Endothelial cell (in vitro differentiated cells): ENCODE measurements at places on chromosomes 2 and 18.

- DNase-seq: peak; percentile 47
Measured at GRCh38 chr18:832085-832681, 20.1 kb upstream of the YES1 start.

DNA sequence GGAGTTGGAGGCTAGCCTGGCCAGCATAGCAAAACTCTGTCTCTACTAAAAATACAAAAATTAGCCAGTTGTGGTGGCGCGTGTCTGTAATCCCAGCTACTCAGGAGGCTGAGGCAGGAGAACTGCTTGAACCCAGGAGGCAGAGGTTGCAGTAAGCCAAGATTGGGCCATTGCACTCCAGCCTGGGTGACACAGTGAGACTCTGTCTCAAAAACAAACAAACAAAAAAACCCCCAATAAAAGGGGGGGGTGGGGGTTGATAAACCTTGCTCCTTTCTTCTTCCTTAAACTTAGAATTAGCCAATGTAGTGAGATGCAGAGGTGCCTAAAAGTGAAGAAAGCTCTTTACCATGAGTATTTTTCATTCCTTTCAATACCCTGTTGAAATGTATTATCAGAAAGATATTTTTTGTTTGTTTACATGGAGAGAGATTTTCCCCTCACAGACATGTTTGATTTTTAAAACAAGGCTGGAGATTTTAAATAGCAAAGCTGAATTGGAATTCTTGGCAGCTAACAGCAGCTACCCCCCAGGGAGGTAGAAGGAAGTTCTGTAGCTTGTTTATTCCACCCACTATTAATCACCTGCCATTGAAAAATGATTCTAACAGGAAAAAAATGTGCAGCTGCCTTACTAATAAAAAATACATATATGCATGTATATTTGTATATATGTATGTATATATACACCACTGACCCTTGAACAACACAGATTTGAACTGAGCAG lies 48.6 kb downstream of the GYPC start:
- no peak for DNase-seq

DNA sequence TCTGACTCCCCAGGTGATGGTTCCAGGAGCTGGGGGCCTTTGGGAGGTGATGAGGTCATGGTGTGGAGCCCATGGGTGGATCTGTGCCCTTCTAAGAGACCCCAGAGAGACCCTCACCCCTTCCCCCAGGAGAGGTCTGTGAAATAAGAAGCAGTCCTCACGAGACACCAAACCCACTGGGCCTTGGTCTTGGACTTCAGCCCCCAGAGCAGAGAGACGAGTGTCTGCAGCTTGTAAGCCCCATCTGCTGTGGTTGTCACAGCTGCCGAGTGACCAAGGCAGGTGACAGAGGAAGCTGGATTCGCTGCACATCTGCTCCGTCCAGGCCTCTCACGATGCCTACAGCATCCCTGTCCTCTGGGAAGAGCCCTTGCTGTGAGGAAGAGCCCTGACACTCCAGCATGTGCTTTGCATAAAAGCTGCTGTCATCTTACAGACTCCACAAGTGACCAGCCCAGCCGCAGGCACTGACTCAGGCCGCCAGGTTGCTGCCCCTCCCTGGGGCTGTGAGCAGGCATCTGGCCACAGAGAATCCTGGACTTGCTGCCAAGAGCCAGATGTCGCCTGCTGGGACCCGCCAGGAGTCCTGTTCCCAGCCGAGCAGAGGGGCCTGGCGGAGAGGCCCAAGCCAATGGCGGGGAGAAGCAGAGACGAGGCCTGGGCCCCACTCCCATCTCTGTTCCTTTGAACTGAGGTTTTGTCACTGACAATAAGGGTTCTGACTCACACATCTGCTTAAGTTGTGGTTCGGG lies 150.8 kb downstream of the PXDN start:
- no peak for DNase-seq

DNA sequence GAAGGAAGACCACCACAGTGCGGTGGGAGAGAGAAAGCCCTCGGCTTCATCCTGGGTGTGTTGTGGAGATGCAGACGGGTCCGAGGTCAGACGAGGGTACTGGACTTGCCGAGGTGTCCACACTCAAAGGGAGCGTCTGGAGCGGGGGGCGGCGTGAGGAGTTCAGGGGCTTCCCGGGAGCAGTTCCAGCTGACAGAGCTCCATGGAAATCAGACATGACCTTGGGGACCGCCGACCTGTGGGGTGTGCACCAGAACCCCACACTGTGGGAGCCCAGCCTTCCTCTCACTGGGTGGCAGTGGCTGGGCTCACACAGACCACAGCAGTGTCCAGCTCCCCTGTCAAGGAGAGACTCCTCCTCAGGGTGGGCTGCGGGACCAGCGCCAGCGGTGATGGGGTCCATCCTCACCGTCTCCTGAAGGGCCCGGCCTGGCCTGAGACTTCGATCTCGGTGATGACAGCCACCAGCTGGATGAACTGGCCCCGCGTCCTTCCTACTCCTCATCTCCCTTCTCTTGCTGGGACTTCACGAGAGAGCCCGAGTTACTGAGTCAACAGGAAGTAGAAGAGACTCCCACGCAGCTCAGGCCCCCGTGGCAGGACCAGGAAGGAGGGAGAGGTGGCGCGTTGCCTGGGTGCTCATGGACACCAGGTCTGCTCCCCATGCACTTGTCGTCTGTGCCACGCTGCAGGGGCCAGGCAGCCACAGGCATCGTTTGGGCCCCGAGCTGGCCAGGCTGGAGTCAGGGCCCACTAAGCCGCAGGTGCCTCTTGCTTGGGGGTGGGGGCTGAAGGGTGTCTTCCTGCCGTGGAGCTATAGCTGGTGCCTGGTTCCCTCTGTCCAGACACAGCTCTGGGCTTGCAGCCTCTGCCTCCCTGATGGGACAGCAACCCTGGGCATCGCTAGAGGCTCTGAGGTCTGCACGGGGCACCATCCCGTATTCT lies 101.9 kb upstream of the CTDP1 start:
- DNase-seq: no peak

DNA sequence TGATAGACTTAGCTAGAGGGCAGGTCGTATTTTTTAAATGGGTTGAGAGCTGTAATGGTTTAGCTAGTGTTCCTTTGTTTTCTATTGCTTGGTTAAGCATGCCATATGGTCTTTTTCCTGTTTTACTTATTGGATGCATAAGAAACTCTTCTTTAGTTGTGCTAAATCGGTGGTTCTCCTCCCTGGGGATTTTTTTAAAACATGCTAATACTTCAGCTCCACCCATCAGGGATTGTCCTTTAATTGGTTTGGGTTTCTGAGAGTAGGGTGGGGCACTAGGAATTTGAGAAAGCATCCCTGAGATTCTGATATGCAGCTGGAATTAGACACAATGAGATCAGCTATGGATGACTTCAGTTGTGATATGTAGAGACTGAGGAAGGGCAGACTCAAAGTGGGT lies 497.2 kb downstream of the THSD7B start:
- no peak for DNase-seq

GRCh38 chr18:449374-449773 lies 51.1 kb downstream of the COLEC12 start:
- DNase-seq: no peak

DNA sequence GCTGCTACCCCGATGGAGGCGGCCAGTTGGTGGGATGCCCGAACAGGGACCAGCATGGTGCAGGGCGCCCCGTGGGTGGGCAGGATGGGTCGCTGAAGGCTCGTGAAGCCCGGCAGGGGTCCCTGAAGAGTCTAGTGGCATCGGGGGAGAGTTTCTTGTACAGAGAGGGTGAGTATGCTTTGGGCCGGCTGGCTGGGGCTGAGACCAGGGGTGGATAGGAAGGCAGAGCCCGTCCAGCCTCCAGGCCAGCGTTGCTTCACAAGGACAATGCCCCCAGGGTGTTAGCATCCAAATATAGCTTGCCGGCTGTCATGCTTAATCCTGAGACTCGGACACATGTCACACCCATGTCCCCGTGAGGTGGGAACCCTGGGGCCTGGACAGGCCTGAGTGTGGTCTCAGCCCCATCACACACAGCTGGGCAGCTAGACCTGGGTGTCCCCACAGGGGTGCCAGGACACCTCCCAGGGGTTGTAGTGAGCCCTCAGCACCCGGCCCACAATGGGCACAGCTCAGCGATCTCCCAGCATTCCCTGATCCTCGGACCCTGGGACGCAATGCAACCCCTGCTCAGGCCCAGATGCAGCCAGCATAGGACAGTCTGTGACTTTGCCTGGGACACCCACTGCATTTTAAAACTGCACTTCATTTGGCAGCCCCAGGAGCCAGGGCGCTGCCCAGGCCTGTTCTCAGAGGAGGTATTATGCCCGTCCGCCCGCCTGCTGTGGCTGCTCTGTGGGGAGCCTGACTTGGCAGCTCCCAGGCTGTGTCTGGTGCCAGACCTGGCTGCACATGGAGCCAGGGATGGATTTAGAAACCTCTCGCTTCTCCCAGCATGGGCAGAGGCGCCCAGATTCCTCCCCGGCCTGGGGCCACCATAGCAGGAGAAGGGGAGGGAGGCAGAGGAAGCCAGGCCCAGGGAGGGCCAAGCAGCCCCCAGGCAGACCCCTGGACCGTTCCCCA lies 36.4 kb downstream of the RAMP1 start:
- no peak for DNase-seq

GRCh38 chr2:173556816-173557215 lies 202.1 kb downstream of the CDCA7 start:
- no peak for DNase-seq

- DNase-seq: no peak
Measured at GRCh38 chr2:239163688-239164334, 237.0 kb downstream of the HDAC4 start.

- no peak for DNase-seq
Measured at GRCh38 chr2:224781400-224781799, 65.2 kb upstream of the CCDC195 start.

DNA sequence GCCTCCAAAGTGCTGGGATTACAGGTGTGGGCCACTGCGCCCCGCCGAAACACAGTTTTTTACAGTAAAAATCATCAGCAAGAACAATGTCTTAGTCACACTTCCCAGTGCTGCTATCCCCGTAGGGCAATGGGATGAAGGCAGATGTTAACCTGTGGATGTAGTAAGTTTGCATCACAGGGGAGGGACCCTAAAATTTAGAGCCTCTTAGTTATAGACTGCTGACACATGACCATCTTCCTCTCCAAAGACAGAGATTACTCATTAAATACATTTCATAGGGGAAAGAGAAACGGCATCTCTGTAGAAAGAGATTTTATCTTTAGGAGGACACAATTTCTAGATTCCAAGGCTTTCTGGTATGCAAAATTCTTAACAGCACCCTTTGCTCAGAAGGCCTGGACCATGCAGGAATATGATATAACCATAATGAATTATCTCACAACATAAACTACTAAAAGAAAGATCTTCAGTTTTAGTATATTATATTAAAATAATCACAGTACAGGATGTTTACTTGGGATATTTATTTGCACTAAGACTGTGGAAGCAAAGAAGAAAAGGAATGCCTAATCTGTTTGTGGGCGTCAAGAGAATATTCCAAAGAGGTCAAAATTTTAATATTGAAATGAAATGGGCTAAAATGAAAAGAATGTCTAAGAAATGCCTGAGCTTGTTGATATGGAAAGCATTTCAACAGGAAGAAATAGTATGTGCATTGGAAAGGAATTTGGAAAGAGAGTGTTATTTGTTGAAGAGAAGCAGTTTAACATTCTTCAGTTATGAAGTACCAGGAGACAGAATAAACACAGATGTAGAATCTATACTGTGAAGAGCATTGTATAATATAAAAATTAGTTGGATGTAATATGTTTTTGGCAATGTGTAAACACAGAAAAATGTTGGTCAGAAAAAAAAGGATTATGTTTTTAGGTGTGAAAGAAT lies 1228.3 kb upstream of the CHAC2 start:
- DNase-seq: no peak

GRCh38 chr2:100767810-100768806 lies 51.8 kb upstream of the NPAS2 start:
- no peak for DNase-seq

GRCh38 chr2:96396602-96397001 lies 61.0 kb downstream of the NCAPH start:
- no peak for DNase-seq

GRCh38 chr2:205848601-205849000 lies 166.3 kb downstream of the NRP2 start:
- no peak for DNase-seq

GRCh38 chr2:239178484-239178883 lies 222.3 kb downstream of the HDAC4 start:
- no peak for DNase-seq

- DNase-seq: no peak
Measured at GRCh38 chr2:190682168-190682567, 33.3 kb downstream of the NAB1 start.

DNA sequence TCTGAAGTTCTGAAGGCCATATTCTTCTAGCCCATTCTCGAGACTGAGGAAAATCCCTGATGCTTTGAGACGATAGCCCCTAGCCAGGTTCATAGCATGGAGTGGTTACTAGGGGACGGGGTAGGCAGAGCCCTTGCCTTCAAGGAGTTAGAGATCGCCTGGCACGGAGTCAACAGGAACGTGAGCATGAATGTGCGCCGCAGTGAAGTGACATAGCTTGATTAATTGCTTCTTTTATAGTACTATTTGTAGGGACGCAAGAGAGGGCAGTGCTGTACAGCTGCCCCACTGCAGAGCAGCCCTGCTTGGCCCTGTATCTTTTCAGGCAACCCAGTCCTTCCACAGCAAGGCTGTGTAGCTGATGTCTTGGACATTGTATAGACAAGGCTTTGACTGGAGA lies 26.2 kb downstream of the HRH4 start:
- no peak for DNase-seq

DNA sequence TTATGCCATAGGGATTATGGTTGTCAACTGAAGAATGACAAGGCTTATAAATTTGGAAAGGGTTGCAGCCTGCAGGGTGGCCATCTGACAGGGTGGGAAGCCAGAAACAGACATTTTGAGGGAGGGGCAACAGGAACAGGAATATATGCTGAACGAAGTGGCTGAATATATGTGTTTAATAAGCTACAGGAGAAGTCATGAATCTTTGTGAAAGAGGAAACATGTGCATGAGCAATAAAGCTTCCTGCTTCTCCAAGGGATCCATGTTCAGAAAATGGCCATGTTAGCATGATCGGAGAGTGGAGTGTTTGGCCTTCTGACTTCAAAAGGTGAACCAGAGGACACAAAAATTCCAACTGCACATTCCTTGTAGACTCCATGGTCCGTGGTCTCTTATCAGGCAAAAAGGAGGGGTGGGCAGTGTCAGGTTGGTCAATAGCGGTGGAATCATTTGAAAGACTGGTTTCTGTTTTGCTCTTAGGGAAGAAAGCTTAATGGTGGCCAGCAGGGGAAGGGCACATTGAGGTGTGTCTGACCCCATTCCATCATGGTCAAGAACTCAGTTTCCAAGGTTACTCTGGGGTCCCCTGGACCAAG lies 144.1 kb downstream of the SOCS6 start:
- DNase-seq: no peak

DNA sequence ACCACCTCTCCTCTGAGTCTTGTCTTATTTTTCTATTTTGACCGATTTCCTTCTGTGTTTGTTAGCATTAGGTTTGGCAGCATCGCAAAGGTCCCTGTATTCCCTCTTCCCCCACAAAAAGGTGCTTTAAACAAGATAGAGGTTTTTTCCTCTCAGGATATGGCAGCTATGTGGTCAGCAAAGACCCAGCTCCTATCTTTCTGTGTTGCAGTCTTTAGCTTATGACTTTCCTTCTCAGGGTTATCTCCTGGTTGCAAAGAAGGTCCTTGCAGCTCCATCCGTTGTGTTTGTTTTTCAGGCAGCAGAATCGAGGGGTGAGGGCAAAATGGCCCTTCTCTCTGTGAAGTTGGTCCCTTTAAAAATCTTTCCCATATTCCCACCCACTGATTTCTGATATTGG lies 38.4 kb downstream of the GALNT1 start:
- DNase-seq: no peak

- no peak for DNase-seq
Measured at GRCh38 chr18:40577239-40577980, 1377.6 kb upstream of the PIK3C3 start.

- no peak for DNase-seq
Measured at GRCh38 chr2:67948506-67948905, 114.3 kb downstream of the C1D start.

GRCh38 chr2:75570948-75571729 lies 10.4 kb upstream of the EVA1A start:
- DNase-seq: no peak
